ENCODE measurements at places on chromosomes 1 and 21. TPM values are rescaled to one million over a fixed set of nuclear protein-coding genes. Genes with fewer than 3 reads are reported as not detected.

GRCh38 chr1:213110349-213111300 lies 59.6 kb downstream of the RPS6KC1 start:
- no peaks in the 10 kb centered on the region for H3K4me1 ChIP-seq
- H3K27ac ChIP-seq = no peak overlapping the region
- H3K4me3 ChIP-seq = no peak overlapping the region
- H3K36me3 ChIP-seq = no peaks in the 10 kb centered on the region

The BGLAP gene
- 7.4 TPM for total RNA-seq

DNA sequence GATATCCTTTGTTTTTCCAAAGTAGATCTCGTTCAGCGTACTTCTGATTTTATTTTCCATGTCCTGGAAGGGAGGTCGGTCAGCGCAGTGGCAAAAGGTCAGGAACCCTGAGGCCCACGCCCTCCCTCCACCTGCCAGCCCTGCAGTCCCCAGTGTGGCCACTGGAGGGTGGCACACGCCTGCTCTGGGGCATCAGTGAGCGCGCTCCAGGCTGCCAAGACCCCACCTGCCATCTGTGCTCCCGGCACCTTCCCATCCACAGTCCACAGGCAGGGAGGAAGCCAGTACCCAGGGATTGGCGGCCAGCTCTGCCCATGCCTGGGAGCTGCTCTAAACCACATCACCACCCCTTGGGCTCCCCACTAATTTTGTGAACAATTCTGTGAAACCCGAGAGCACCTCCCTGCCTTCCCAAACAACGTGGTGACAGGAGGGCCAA lies 32.3 kb downstream of the SLC66A1 start:
- H3K27me3 ChIP-seq = no peaks in the 10 kb centered on the region
- no peaks in the 10 kb centered on the region for H3K4me1 ChIP-seq
- no peak overlapping the region for H3K4me3 ChIP-seq
- H3K36me3 ChIP-seq = peaks cover 69% of the 10 kb centered on the region
- no peak overlapping the region for H3K27ac ChIP-seq

DNA sequence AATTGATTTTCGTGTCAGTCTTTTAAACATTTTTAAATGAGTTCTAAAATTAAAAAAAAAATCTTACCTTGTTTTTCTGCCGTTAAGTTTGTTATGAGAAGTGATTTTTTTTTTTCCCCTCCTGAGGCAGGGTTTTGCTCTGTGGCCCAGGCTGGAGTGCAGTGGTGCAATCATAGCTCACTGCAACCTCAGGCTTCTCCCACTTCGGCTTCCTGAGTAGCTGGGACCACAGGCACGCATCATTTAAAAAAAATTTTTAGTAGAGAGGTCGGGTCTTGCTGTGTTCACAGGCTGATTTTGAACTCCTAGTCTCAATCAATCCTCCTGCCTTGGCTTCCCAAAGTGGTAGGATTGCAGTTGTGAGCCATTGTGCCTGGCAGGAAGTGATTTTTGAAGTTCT lies 41.1 kb downstream of the MTR start:
- H3K36me3 ChIP-seq = peaks cover 36% of the 10 kb centered on the region
- no peaks in the 10 kb centered on the region for H3K4me1 ChIP-seq
- H3K4me3 ChIP-seq = no peak overlapping the region
- no peak overlapping the region for H3K27ac ChIP-seq
- no peak for DNase-seq

- no peaks in the 10 kb centered on the region for H3K4me1 ChIP-seq
- no peak overlapping the region for H3K4me3 ChIP-seq
- DNase-seq = no peak
- H3K36me3 ChIP-seq = no peaks in the 10 kb centered on the region
- H3K27me3 ChIP-seq = no peaks in the 10 kb centered on the region
These were observed 5.9 kb upstream of the VPS45 start for GRCh38 chr1:150061632-150062101.

- H3K4me1 ChIP-seq = no peaks in the 10 kb centered on the region
- no peaks in the 10 kb centered on the region for H3K36me3 ChIP-seq
- H3K27ac ChIP-seq = no peak overlapping the region
- no peak overlapping the region for H3K4me3 ChIP-seq
- no peak for DNase-seq
These were observed 7.6 kb downstream of the GPA33 start for GRCh38 chr1:167082511-167083027.

DNA sequence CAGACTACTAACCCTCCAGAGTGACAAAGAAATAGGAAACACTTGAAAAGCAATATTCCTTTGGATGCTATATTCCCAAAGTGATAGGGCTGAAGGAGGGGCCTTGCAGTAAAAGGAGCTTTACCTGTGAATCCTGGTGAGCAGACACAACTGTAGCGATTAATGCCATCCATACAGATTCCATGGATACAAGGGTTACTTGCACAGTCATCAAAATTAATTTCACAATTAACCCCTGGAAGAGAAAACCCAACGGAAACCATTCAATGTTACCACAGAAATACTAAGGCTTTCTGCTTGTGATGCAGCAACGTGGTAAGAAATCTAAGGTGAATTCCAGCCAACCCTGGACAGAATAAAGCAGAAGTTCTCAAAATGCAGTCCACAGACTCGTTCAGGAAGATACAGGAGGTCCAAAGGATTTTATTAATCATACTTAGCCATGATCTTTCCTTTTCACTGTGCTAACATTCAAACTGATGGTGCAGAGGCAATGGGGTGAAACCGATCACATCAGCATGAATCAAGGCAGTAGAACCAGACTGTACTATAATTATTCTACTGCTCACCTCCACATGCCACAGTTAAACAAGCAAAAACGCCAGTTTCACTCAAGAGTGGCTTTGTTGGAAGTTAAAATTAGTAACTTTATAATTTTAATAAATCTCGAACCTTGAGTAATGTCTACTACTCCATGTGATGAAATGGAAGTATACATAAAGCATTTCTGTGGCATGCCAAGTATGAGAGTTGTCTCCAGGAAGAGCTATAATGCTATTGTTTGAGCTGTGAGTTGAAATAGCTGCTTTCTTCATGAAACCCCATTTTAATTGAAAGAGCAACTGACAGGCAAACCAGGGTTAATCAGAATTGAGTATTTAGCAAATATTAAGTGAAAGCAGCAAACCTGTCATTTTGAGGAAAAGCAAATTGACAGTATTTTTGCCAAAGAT lies 63.2 kb upstream of the ADAM30 start:
- no peak overlapping the region for H3K4me3 ChIP-seq
- H3K27me3 ChIP-seq = no peaks in the 10 kb centered on the region
- no peak overlapping the region for H3K27ac ChIP-seq
- no peak for DNase-seq
- H3K36me3 ChIP-seq = peaks cover 3% of the 10 kb centered on the region

Data from B cell (primary cell).